A549 (cell line): ENCODE measurements at places on chromosomes 4 and X. TPM values are rescaled to one million over a fixed set of nuclear protein-coding genes. Genes with fewer than 3 reads are reported as not detected.

Gene MAGEA2
- polyA plus RNA-seq = 0.04 to 0.05 TPM in 2 of 3 replicates, not detected in the other

Gene CLGN
- polyA plus RNA-seq = 8.3 to 8.9 TPM (median 8.4 TPM) in 3 replicates

Gene VSIG4
- polyA plus RNA-seq = not detected in 3 replicates

Gene TMEM154
- 0.05 to 0.42 TPM (median 0.05 TPM) in 3 replicates for polyA plus RNA-seq

Gene MTCP1
- polyA plus RNA-seq = 12.2 to 13.9 TPM (median 12.3 TPM) in 3 replicates

Gene GAB3
- 0.13 to 0.21 TPM (median 0.15 TPM) in 3 replicates for polyA plus RNA-seq

Gene TSPAN5
- polyA plus RNA-seq = 7.4 to 9.5 TPM (median 9.0 TPM) in 3 replicates

Gene GAGE12H
- polyA plus RNA-seq = not detected in 3 replicates

Gene CNGA1
- 0.12 TPM in 1 of 3 replicates, not detected in the others for polyA plus RNA-seq

Gene SPANXN4
- polyA plus RNA-seq = not detected in 3 replicates

Gene DSPP
- polyA plus RNA-seq = not detected in 3 replicates
